Smooth muscle cell of the brain vasculature (primary cell): ENCODE measurements at places on chromosomes 7 and 10.
A peak's percentile ranks its signal among the peaks of the same experiment; 100 is the strongest.

GRCh38 chr7:14292737-14293136, 303.3 kb upstream of the ETV1 start:
- DNase-seq, result no peak

DNA sequence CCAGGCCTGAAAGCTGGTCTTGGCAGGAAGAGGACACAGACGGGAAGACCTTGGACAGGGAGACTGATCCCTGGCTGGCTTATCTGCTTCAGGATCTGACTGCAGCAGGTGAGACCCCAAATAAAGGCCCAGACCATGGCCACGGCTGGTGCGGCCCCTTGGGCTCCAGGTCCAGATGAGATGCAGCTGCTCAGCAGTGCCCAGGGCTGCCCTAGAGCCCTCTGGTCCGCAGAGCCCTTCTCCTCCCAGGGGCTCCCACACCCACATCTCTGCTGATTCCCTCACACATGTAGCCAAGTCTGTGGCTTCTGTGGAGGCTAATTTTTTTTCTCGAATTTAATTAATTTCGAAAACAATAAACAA, 46.3 kb downstream of the VIPR2 start:
- no peak for DNase-seq

- no peak for DNase-seq
Observed at GRCh38 chr7:25643770-25644394, 415.6 kb upstream of the NPVF start.

GRCh38 chr7:86926732-86927131, 132.7 kb downstream of the ELAPOR2 start:
- no peak for DNase-seq

GRCh38 chr10:88170628-88171027, 307.2 kb downstream of the PTEN start:
- no peak for DNase-seq

DNA sequence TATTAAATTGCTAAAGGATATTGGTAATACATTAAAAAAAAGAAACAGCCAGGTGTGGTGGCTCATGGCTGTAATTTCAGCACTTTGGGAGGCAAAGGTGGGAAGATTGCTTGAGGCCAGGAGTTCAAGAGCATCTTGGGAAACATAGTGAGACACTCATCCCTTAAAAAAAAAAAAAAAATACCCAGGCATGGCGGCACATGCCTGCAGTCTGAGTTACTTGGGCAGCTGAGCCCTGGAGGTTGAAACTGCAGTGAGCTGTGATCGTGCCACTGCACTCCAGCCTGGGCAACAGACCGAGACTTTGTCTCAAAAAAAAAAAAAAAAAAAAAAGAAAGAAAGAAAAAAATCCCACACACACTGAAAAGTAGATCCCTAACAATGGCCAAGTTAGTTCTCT, 59.7 kb downstream of the MACC1 start:
- no peak for DNase-seq

- no peak for DNase-seq
Observed at GRCh38 chr7:150940431-150941102, 37.6 kb downstream of the KCNH2 start.

DNA sequence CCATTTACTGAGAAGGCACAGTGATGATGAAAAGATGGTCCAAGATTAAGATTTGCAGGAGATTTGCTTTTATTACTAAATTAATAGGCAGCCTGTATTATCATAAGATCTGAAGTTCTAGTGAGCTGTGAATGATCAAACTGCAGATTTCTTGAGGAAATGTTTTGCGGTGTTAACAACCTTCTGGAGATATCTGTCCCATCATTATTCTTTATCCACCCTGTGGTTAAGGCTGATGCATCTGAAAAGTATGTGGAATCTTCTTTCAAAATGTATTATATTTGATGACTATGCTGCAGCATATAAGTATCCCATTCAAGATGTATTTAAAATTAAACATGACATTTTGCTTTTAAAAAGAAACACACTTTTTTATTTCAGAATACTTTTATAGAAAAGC, 150.3 kb downstream of the POLR1F start:
- DNase-seq, result no peak

- no peak for DNase-seq
Observed at GRCh38 chr10:12670004-12670403, 320.7 kb downstream of the CAMK1D start.

- DNase-seq, result no peak
Observed at GRCh38 chr7:19964246-19964645, 190.8 kb upstream of the TMEM196 start.

DNA sequence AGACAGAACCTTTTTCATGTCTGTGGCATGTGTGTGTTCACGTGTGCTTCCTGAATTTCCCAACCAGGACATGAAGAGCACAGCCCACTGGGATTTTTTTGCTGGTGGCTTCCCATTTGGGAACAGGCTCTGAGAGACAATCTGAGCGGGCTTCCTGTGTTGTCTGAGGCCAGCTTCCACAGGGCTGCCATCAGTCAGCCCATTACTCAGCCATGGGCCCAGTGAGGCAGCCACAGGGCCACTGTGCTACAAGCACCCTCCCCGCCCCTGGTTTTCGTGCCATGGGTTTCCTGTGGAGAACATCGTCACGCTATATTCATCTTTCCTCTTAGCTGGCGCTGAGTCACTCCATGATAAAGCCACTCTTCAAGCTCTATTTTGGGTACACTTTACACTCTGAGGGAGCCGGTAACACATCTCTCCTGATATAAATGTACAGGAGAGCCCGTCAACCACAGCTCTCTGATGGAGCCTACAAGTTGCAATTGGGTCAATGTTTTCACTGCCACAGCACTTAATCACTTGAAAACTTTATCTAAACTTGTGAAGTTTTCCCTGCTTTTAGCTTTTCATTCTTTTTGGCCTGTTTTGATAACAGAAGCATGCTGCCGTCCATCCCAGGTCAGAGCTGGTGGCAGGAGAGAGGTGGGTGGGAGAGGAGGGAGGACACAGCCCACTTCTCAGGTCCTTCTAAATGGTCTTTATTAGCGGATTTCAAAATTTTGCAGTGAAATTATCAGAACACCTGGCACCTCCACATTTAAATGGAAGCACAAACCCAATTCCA, 96.9 kb downstream of the HIPK2 start:
- DNase-seq, result no peak

GRCh38 chr10:5094265-5095205, at the start of gene AKR1C3:
Gene AKR1C3, plus strand, starts transcription at chr10:5094414. Its CDS starts 31 bp downstream, at chr10:5094445.
- peak; percentile 39 for DNase-seq

- DNase-seq, result no peak
Observed at GRCh38 chr10:132289439-132289838, 18.3 kb downstream of the STK32C start.

GRCh38 chr10:30092151-30092790, 32.9 kb upstream of the JCAD start:
- no peak for DNase-seq

DNA sequence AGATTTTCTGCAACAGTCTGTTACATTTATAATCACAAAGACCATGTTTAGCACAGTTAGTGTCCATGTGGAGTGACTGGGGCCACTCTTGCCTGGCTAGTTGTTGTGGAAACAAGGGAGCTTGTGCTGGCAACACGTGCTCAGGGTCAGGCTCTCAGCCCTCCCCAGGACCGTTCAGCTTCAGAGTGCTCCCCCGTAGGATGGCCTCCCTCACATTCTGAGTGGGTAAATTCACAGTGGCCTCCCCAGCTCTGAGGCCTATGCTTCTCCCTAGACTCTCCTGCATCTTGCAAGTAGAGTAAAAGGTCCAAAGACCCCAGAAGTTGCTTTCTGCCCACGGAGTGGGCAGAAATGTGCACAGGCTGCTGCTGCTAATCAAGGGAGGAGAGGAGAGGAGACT, 122.3 kb downstream of the ADCY1 start:
- DNase-seq, result no peak

GRCh38 chr7:99679400-99680191, at the start of gene CYP3A5:
Gene CYP3A5, minus strand, starts transcription at chr7:99679996. Its CDS starts 100 bp downstream, at chr7:99679896.
- no peak for DNase-seq

DNA sequence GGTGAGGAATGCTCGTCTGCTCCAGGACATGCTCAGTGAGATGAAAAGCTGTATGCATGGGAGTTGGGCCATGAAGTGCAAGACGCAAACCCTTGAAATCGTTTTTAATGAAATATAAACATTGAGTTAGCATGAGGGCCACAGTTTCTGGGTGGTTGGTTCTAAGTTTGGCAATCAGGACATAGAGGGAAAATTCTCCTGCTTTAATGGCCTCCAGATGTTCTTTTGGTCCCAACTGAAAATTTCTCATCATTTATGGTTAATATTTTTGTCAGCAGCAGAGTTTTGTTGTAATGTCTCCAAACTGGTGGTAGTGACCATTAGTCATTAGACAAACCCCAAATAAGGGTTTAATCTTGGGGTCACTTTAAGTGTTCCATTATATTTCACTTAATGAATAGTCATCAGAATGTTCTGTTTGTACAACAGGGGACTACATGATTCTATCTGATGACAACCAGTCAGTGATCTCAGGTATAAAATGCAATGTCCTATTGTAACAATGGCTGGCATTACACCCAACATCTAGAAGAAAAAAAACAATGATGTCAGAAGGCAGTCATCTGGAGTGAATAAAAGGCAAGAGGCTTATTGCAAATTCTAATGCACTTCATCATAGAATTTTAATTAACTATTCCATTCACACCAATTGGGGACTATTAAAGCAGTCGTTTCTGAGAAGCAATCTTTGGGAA, 197.4 kb downstream of the JCAD start:
- DNase-seq, result no peak

- DNase-seq, result no peak
Observed at GRCh38 chr7:21106296-21106732, 319.6 kb upstream of the SP8 start.

DNA sequence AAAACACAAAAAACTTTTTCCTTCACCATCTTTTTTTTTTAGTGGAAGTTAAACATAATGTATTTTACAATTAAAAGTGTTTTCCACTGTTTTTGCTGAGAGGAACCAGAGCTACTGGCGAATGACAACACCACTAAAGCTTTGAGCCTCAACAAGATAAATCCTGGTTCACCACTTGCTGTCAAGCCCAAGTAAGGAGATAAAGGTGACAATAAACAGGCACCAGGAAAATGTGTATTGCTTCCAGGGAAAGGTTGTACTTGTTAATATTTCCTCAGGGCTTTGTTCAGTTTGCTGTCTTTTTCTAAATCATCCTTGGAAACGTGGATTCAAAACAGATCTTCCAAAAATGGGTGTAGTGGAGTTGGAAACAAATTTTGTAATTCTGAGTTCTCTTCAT, 109.9 kb upstream of the ANKRD30A start:
- no peak for DNase-seq

DNA sequence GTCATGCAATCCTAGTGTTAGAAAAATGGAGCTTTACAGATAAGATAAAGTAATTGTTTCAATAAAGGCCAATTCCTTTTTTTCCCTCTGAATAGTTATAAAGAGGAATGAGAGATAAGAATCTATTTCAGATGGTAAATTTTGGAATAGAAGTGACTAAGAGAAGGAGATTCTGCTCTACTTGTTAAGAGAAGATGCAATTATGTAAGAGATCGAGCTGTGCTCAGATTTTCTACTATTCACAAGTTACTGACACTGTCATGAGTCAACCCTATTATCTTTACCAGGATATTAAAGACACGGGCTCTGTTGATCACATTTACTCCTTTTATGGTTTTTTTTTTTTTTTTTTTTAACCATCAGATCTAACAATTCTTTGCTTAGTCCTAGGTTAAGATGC, 511.3 kb downstream of the ARL4A start:
- no peak for DNase-seq

- DNase-seq, result peak; percentile 45
Observed at GRCh38 chr7:158782761-158783401, 46.4 kb downstream of the ESYT2 start.

GRCh38 chr7:128836729-128837348, 6.6 kb downstream of the FLNC start:
- no peak for DNase-seq

- DNase-seq, result no peak
Observed at GRCh38 chr10:47087667-47088066, 176.4 kb downstream of the PTPN20 start.

DNA sequence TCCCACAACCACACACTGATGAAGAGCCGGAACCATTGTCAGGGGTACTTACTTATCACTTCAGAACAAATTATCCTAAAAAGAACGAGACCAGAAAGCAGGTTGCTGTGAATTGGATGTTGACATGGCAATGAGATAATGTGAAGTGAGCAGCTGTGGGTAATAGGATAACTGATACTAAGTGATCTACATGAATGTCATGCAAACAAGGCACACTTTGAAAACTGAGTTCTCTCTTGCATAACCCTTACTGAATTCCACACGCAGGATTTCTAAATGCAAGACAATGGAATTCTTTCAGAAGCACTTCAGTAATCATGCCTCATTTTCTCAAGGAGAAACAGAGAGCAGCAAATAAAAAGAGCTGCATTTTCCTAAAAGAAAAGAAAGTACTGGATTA, 242.5 kb upstream of the TMEM229A start:
- no peak for DNase-seq

DNA sequence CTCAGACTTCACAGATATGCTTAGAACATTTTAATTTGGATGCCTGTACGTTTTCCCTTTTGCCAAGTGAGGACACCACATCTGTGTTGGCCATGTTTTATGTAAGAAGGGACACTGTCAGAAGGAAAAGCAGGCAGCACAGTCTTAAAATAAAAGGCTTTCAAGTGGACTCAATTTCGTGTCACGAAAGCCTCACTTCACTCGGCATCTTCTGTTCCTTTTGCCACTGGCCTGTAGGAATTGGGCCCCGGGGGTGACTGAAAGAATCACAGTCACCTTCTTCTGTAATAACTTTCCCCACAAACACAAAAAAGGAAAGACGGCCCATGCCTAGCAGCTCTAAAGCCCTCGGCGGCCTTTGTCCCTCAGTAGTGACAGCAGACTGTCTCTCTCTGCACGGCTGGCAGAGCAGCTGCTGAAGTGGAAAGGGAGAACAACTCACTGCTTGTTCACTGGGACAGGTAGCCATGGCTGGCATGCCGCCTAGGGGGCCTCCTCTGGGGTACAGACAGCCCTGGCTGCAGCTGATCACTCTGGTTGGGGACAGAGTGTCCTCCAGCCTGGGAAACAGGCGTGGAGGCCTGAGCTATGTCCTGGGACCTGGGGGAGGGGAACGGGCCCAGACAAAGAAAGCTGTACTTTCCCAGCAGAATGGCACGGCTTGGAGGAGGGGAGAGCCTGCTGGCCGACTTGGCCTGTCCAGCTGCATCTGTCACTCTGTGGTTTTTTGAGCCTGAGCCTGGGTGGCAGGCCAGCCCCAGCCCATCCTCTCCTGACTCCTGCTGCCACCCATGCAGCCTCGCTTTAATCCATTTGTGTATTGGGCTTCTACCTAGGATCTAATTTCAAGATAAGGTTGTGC, 4.4 kb downstream of the RASSF4 start:
- DNase-seq, result no peak

DNA sequence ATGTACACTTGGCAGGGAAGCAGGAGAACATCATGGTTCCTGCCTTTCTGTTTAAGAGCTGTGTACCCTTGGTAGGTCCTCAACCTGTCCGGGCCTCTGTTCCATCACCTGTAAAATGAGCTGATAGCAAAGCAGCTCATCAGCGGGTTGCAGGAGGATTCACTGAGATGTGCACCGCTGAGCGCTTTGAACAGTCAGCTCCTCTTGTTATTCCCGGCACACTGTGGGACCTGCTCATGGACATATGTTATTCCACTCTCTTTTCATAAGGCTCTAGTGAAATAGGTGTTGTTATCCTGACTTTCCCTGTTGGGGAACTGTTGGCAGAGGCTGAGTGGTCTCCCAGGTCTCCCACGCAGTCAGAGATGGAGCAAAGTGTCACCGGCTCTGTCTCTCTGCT, 497.5 kb upstream of the ZMIZ1 start:
- no peak for DNase-seq
